SK-N-SH (cell line): ENCODE measurements at places on chromosomes 6 and 20. TPM values are rescaled to one million over a fixed set of nuclear protein-coding genes. Genes with fewer than 3 reads are reported as not detected.

DNA sequence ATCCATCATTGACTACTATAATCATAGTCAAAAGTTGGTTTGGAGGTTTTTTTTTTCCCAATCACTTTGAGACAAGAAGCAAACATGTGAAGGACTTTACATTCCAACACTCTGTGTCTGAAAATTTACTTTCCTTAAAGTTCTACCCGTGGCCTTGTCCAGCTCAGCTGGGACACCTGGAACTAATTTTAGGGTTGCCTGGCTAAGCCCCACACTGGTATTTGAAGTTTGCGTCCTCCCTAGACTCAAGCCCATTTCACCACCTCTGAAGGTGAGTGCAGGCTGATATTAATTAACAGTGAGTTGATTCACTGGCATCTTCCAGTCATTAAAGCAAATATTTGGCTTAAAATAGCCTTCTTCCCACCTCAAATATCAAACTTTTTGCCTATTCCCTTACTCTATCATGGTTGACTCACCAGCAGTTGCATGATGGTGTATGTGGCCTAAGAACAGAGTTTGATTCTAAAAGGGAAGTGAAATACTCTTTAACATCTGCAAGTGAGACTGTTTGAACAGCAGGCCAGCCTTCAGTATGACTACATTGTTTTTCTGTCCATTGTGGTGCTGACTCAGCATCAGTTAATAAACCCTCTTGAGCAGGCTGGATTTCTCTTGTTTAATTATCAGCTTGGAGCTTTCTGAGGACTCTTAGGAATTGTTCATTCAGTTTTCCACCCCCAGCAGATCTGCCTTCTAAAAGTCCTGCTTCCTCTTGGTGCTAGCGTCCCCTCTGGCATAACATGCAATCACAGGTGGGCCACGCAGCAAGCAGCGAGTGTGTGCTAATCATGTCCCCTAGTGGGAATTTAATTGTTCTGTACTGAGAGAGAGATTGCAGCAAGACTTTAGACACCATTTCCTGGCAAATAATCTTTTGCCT, 1.8 kb upstream of the PRDM1 start:
- no peak for DNase-seq

DNA sequence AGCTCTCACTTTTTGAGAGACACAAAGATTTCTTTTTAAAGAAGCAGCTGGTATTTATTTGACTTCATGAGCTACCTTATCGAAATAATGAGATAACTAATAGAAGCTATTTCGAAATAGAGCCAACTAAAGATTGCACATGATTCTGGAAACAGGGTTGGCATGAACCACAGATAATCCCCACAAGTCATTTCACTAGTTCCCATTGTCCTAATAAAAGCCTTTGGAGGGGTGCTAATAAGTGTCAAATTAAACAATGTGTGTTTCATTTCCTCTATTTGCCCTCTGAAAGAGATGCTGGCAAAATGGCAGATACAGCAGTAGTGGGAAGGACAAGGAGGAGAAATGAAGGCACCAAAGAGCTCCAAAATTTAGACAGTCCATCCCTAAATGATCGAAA, 78.6 kb upstream of the RIPOR2 start:
- no peak for DNase-seq

DNA sequence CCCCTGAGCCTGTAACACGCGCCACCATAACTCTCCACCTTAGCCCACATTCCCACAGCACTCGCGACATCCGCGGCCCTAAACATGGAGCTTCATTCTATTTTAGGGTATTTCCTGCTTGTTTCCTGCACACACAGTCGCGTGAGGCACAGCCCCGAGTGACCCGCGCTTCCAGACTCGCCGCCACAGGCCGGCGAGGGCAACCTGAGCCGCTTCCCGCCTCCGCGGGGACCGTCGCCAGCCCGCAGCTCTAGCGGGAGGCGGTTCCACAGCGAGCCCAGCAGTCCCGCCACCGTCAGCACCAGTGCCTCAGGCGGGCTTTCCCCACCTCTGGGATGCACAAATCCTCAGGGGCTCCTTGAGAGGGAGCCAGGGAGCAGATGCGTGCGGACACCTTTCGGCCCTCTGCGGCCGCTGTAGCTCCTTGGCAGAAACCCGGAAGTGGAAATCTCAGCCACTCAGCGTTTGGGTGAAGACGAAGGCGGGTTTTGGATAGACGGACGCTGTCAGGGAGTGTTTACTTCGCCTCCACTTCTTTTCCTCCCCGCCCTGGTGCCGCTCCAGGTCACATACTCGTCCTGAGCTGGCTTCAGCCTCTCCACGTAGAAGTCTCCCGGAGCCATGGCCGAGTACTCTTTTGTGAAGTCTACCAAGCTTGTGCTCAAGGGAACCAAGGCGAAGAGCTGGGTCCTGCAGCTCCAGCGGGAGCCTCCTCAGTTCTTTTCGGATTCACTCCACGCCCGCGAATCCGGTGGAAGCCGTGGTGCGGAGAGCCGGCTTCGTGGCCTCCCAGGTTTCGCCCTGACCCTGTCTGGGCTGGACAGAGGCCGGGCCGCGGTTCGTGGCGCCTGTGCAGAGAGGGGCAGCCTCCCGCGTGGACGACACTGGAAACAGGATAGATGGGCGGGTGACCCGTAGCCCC, 2177.4 kb upstream of the DEFB115 start:
- peak; percentile 87 for DNase-seq

The EMILIN3 gene
- polyA plus RNA-seq, result 0.02 and 0.08 TPM in 2 replicates

GRCh38 chr6:6711031-6711785, 122.7 kb downstream of the LY86 start:
- no peak for DNase-seq

GRCh38 chr20:46276531-46276930, 31.8 kb downstream of the CDH22 start:
- DNase-seq, result no peak

DNA sequence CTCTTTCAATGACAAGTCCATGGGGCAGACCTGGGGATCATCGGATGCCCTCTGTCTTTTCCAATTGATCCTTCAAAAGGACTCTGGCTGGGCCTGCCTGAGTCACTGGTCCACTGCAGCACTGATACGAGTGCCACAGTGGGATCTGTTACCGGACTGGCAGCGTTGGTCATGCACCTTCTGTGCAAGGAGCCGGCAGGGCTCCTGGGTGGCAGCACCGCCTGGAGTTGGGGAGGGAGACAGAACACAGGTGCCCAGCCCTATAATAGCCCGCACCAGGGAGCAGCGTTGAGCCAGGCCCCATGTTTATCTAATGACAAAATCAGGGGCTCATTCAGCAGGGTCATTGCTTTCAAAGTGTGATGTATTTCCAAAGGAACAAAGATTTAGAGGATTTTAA, 64.2 kb upstream of the NXT1 start:
- no peak for DNase-seq

The SLA2 gene
- 0.03 TPM in 1 of 2 replicates, not detected in the other for polyA plus RNA-seq

GRCh38 chr6:105991561-105992314, 94.4 kb upstream of the PRDM1 start:
- peak; percentile 29 for DNase-seq

The BCAS1 gene
- polyA plus RNA-seq, result not detected in 2 replicates

The SLC22A3 gene
- polyA plus RNA-seq, result not detected in 2 replicates

DNA sequence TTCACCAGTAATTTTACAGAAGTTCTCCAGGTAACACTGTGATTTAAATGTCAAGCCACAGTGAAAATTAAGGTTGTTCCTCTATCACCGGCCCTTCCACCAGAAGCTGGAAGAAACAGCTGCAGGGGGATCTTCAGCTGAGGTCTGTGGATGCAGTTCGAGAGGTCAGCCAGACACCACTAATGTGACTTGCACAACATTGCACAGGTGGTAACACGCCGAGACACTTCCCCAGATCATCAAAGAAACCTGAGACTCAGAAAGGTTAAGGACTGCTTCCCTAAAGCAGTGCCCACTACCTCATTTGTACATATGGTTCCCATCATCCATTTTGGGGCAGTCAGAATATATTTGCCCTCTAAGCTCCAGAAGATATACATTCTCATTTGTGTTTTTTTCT, 8.1 kb upstream of the SERPINB9 start:
- no peak for DNase-seq

The ZC2HC1B gene
- polyA plus RNA-seq, result not detected in 2 replicates

GRCh38 chr20:4074877-4075455, 59.6 kb upstream of the RNF24 start:
- no peak for DNase-seq

GRCh38 chr6:169406804-169407203, 153.2 kb upstream of the THBS2 start:
- no peak for DNase-seq

The SH3BGRL2 gene
- polyA plus RNA-seq, result 1.4 and 1.6 TPM in 2 replicates

DNA sequence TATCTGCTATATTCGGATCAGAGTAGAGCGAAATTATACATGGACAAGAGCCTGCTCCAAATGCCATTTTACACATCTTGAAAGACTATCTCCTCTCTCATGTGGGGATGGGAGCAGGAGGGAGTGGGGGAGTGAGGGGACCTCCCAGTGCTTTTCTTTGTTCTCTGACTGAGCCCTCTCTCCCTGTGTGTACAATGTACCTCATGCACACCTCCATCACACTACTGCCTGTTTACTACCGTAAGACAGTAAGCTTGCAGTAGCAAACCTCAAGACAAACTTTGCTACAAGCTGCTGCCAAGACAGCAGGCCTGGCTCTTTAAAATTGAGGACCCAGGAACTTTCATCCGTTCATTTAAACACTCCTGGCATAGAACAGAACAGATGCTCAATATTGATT, 7.2 kb downstream of the NHSL1 start:
- no peak for DNase-seq

GRCh38 chr6:16657768-16658167, 103.5 kb downstream of the ATXN1 start:
- DNase-seq, result no peak

GRCh38 chr6:106486236-106486635, 125.7 kb downstream of the CRYBG1 start:
- DNase-seq, result no peak

DNA sequence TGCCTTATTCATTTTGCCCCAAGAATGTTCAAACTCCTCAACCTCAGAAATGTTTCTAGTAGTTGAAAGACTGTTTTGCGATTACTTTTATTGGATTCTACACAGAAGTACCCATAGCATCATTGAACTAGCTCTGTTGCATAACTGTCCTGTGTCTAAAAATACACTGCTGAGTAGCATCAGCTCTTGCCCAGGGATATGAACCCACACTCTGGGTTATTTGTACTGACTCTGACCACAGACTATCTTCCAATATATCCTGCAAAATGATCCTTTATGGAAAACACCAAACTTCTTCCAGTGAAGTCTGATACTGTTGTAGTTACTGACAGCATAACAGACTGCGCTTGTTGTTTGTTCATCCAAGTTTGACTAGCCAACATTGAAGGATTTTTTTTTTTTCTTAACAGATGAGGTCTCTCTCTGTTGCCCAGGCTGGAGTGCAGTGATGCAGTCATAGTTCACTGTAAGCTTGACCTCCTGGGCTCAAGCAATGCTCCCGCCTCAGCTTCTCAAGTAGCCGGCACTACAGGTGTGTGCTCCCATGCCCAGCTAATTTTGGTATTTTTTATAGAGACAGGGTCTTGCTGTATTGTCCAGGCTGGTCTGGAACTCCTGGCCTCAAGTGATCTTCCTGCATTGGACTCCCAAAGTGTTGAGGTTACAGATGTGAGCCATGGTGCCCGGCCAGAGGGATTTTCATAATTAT, 49.9 kb downstream of the TULP4 start:
- DNase-seq, result no peak

- DNase-seq, result no peak
These were observed 10.7 kb downstream of the PXMP4 start for GRCh38 chr20:33709398-33709797.

GRCh38 chr6:37077905-37078296, 72.4 kb downstream of the FGD2 start:
- peak; percentile 94 for DNase-seq

The BPIFA1 gene
- not detected in 2 replicates for polyA plus RNA-seq

DNA sequence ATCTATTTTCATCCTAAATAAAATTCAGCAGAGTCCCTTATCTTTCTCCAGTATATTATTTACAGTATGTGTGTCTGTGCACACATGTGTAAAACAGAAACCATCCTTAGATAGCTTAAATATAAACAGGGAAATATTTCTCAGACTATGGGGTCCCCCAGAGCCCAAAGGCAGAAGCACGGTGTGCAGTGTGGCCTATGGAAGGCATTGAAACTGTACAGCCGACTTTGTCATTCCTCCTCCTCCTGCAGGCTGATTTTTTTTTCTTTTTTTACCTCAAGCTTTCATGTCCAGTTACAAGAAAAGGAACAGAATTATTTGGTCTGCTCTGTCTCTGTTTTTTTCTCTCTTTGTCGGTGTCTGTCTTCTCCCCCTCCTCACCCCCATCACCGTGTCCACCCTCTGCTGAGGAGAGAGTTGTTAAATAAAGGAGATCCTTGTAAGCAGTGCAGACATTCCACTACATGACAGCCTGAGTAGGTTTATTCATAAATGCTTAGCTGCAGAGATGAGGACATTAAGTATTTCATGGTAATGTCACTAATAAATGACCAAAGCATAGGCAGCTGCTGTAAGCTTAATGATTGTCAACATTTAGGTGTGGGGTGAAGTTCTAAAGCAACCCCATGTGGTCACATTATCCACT, 31.8 kb upstream of the SLC35D3 start:
- DNase-seq, result peak; percentile 7

The POM121L2 gene
- not detected in 2 replicates for polyA plus RNA-seq

- DNase-seq, result peak; percentile 75
These were observed 519 bp downstream of the CBLN4 start for GRCh38 chr20:56004611-56005388.

- no peak for DNase-seq
These were observed 933.7 kb upstream of the GJE1 start for GRCh38 chr6:141199074-141199473.

GRCh38 chr20:23349338-23350195, 1.0 kb upstream of the NXT1 start:
- DNase-seq, result peak; percentile 85

- no peak for DNase-seq
These were observed 30.5 kb downstream of the CNR1 start for GRCh38 chr6:88135578-88136114.

DNA sequence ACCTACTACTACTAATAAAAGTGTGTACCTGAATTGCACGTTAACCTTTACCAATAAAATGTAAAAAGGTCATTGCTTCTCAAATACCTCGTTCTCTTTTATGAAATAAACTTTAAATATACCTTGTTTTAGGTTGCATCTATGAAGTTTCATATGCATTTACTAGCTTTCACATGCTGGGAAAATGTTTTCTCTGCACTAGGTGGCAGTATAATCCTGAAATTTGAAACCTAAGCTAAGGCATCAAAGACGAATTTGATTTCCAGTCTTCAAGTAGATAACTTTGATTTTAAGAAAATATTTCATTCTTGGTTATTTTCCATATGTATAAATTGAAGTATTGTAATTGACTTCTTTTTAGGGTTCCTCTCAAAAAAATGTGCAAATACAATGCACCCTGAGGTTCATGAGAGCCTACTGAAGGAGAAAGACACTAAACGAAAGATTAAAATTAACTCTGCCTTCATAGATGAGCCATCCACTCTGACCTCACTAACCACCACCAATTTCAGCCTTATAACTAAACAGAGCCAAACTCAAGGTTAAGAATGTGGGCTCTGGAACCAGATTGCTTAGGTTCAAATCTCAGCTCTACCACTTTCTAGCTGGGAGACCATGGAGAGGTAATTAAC, 7.3 kb upstream of the COL9A1 start:
- DNase-seq, result peak; percentile 8

The RAB44 gene
- polyA plus RNA-seq, result 0.10 and 0.12 TPM in 2 replicates

The RNF182 gene
- 8.0 and 10.9 TPM in 2 replicates for polyA plus RNA-seq

The SESN1 gene
- polyA plus RNA-seq, result 13.1 and 18.8 TPM in 2 replicates

The GPR63 gene
- polyA plus RNA-seq, result 0.53 and 0.73 TPM in 2 replicates

GRCh38 chr6:13508711-13509705, 21.6 kb upstream of the GFOD1 start:
- no peak for DNase-seq
